ENCODE measurements at places on chromosomes 1 and 21.
A peak's percentile ranks its signal among the peaks of the same experiment; 100 is the strongest.

GRCh38 chr1:94531664-94532063, 9.9 kb downstream of the F3 start:
- no peak for DNase-seq

DNA sequence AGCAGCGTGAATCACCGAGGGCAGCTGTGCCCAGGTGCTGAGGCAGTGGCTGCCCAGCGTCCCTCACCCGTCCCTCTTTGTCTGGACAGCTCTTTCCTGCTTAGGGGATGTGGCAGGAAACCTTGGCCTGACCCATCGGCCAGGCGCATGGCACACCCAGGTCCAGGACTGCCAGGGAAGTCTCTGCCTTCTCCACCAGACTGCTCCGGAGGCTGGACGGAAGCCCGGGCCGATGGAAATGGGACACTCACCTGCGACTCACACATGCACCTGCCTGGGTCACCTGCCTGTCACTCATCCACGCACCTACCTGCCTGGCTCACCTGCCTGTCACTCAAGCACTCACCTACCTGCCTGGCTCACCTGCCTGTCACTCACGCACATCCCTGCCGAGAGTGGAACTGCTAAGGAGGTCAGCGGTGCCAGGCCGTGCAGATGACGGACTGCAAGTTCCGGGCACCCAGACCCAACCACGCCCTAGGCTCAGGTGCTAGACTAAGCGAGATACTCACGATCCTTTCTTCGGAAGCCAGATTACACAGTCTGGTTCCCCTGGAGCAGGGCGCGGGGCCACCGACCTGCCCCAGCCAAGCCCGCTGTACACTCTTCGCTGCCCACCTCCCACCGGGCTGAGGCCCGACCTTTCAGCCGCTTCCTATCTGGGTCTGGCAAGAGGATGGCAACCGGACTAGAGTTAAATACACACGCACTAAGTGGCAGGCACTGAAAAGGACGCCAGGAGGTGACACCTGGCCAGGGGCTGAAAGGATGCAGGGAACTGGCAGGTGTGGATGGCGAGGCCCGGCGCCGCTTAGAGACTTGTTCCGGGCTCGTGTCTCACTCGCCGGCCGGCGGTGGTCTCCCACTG, 1.1 kb downstream of the UBE2J2 start:
- DNase-seq: no peak

DNA sequence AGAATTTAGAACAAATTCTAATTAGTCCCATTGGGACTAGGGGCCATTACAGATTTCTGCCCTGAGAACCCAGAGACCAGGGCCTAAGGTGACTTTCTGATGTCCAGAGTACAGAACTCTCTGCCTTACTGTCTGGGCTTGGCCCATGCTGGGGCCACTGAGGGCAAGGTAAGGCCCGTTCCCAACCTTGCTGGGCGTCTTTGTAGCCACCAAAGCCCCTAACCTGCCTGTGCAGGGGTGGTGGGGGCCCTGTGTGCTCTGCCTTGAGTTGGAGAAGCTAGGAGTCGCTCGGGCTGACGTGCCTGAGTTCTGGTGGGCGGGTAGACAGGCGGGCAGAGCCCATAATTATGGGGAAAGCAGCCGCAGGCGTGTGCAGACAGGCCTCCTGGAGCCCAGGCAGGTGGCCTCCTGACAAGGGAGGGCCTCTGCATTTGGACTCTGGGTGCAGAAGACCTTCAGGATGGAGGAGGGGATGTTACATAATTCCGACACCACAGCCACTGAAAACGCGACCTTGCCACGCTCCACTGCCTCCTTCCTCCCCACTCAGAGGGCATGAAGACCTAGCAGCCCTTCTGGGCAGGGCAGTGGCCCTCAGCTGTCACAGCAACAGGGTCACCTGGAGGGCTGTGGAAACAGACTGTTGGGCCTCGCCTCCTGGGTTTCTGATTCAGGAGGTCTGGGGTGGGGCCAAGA, 239.9 kb upstream of the TMEM51 start:
- no peak for DNase-seq

DNA sequence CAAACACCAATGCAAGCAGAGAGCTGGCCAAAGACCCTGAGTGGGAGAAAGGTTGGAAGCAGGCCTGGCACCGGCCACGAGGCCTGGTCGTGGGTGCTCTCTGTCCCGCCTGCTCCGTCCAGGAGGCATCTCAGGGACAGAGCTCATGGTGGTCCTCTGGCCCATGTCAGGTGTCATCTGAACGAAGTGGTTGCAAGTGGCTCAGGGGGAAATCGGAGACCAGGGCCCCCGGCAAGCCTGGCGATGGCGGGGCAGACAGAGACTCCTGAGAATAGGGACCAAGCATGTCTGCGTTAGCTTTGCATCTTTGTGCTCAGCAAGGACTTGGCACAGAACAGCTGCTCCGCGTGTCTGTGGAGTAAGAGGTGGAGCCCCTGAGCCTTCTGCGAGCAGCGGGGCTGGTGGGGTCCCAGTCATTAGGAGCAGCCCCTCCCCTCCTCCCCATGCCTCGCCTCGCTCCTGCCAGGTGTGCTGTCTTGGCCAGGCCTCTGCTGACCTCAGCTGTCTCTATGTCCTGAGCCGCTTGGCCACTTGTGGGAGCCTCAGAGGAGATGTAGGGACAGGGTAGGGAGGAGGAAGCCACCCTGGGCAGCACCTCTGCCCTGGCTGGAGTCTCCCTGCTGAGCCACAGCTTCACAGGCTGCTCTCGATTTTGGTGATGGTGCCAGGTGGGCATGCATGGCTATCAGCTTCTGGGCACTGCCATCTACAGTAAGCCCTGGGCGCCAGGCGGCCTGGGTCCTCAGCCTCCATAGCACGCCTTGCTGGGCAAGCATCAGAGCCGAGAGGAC, 362.9 kb upstream of the VAMP3 start:
- no peak for DNase-seq

GRCh38 chr1:174982971-174983689, 16.6 kb upstream of the CACYBP start:
- peak; percentile 28 for DNase-seq

DNA sequence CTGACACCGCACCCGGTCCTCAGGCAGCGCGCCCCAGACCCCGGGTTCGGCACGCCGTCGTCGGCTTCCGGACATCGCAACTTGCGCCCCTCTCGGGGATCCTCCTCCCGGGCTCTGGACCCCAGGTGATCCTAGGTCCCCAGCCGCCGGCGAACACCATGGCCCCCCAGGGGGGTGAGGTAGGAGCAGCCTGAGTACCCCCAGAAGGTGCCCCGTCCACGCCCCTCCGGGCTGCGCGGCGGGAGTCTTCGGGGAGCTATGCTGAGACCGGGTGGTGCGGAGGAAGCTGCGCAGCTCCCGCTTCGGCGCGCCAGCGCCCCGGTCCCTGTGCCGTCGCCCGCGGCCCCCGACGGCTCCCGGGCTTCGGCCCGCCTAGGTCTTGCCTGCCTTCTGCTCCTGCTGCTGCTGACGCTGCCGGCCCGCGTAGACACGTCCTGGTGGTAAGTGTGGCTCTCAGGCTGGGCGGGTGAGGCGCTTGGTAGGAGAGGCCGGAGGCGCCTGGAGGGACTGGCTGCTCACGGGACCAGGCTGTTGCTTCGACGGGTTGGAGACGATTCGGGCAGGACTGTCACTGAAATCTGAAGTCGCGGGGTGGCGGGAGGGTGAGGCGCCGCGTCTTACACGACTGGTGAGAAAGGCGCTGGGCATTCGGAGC, 367 bp downstream of the WNT2B start:
- DNase-seq: no peak

DNA sequence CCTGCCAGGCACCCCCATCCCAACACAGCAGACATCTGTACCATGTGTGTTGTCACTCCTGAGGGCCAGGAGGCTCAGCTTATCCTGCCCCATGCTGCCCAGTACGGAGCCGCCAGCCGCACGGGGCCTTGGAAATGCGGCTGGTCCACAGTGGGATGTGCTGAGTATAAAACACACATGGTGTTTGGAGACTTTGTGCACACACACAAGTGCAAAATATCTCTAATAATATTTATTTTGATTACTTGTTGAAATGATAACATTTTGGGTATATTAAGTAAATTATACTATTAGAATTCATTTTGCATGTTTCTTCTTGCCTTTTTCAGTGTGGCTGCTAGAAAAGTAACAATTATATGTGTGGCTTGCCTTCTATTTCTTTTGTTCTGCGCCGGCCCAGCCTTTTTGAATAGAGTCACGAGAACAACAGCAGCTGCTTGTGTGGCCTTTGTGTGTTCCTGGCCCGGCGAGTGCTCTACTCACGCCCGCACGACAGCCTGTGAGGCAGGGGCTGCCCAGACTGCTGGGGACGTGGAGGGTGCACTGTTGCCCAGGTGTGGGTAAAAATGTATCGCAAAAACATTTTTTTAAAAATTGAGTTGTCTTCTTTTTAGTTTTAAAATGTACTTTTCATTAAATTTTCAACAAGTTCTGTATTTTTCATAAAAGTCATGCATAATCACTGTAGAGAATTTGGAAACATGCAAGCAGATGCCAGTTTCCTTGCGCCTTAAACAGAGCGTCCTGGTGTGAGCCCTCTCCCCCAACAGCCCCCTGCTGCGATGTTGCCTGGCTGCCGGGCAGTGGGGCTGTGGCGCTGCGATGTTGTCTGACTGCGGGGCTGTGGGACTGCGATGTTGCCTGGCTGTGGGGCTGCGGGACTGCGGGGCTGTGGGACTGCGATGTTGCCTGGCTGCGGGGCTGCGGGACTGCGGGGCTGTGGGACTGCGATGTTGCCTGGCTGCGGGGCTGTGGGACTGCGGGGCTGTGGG, 35.5 kb downstream of the COQ8A start:
- no peak for DNase-seq

DNA sequence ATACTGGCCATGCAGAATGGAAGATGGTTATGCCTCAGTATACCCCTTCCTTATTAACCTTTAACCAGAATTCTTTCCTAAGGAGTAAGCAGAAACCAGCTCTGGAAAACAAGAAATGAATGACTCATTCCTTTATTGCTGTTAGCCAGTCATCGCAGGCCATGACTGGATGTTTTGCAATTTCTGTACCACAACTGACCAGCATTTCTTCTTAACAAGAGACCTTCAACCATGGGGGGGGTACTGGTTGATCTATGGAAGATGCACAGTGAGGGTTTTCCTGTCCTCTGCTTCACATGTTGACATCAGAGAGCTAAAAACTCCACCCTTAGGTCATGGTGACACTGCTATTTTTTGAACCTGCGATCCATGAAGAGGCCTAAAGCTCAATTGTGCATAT, 28.0 kb upstream of the RNF2 start:
- no peak for DNase-seq

DNA sequence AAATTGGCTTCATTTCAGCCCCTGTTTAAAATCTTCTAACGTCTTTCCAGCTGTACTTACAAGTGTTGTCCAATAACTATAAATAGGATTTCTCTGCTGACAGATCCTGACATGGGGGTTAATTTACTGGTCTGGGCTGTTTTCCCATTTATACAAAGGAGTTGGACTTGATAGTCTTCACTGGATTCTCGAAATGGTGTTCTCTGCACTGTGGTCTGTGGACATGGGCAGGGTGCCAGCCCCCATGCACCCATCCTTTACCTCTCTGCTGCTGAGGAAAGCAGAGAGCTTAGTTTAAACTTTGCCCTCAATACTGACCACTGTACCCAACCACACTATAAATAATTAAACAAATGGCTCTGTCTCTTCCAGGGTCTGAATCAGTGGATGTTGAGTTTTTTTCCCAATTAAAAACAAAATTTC, 5.2 kb downstream of the DIO1 start:
- peak; percentile 48 for DNase-seq

- peak; percentile 27 for DNase-seq
Measured at GRCh38 chr1:24643363-24644099, 429 bp downstream of the SRRM1 start.

DNA sequence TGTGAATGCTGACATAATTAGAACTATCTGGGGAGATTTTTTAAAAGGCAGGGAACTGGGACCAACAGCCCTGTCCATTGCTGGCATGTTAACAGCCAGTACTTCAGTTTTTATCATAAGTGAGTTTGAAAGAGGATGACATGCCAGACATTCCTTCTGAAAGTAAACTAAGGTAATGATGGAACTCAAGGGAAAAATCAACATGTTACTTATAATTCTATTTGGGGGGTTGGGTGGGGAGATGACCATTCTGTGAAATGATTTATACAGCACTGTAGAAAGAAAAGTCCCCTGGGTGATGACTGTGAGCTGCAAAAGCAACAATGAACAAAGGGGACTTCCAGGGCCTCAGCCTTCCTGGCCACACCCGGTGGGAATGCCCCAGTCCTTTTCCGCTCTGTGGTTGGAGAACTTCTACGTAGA, 5.4 kb upstream of the LAMC2 start:
- peak; percentile 29 for DNase-seq

DNA sequence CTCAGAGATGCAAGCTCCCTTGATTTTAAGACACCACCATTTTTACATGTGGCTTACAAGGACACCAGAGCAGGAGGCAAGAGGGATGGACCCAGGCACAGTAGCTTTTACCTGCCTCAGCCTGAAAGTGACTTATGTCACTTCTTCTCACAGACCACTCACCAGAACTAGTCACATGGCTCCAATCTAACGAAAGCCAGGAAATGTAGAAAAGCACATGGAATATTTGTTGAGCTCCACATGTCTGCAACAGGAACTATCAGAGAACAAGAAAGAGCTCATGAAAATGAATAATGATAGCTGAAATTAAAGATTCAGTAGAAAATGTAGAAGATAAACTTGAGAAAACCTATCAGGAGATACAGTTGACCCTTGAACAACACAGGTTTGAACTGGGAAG, 69.4 kb downstream of the ZNF648 start:
- no peak for DNase-seq

GRCh38 chr1:82597649-82598048, 796.9 kb downstream of the ADGRL2 start:
- no peak for DNase-seq

GRCh38 chr1:175530183-175530582, 213.2 kb downstream of the TNR start:
- no peak for DNase-seq

DNA sequence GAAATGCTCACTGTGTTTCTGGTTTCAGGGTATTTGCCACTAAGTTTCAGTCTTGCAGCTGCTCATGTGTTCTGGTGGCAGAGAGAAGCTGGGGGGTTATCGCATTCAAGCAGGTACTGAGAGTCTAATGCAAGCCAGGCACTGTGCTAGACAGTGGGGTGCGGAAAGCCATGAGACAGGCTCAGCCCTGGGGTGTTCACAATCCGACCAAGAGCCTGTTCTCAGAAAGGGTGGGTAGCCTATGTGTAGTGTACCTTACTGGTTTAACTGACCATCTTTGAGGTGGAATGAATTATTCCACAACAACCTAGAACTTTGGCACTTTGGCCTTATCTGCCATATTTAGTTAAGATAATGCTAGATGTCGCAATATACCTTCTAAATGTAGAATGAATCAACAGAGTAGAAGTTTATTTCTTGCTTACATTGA, 55.3 kb upstream of the ROR1 start:
- no peak for DNase-seq

DNA sequence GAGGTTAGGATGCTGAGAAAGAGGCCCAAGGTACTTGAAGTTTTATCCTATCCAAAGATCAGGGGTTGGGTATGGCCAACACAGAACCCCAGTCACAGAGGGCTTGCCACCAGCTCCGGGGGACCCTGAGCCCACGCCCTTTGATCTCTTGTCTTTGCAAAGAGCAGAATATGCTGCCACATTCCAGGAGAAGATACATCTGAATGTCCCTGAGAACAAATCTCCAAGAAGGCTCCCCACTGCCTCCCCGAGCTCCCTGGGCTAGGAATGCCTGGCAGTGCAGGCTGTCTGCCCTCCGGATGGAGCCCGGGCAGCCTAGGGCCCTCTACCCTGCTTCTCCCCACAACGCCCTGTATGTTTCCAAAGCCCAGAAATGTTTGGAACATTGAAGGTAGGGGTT, 49.2 kb downstream of the AJAP1 start:
- DNase-seq: no peak

All from uterus (tissue), 4 donors.